Activated naive CD4-positive, alpha-beta T cell treated with anti-CD3 and anti-CD28 coated beads for 36 hours (primary cell): ENCODE measurements at places on chromosomes 13 and 19. TPM values are rescaled to one million over a fixed set of nuclear protein-coding genes. Genes with fewer than 3 reads are reported as not detected.
A peak's percentile ranks its signal among the peaks of the same experiment; 100 is the strongest.

- no peak for DNase-seq
Observed at GRCh38 chr13:42063105-42063504, 14.7 kb downstream of the DGKH start.

GRCh38 chr13:114019367-114019766 lies 45.5 kb upstream of the C13orf46 start:
- peak; percentile 44 for DNase-seq

DNA sequence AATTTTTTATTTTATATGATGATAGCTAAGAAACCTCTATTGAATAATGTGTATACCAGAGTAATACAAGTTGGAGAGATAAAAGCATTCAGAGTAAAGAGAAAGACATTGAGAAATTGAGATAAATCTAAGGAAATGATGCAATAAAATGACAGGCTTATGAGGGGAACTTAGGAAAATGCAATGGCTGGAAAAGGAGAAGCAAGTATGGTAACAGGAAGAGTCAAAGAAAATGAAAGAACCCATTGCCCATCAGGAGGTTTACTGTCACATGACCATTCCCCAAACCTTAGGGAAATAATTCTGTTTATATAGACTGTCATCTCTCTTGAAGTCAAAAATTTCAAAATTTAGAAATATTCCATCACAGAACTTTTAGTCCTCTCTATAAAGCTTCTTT lies 808.0 kb upstream of the PRR20A start:
- no peak for DNase-seq

The KLK15 gene
- not detected for total RNA-seq

DNA sequence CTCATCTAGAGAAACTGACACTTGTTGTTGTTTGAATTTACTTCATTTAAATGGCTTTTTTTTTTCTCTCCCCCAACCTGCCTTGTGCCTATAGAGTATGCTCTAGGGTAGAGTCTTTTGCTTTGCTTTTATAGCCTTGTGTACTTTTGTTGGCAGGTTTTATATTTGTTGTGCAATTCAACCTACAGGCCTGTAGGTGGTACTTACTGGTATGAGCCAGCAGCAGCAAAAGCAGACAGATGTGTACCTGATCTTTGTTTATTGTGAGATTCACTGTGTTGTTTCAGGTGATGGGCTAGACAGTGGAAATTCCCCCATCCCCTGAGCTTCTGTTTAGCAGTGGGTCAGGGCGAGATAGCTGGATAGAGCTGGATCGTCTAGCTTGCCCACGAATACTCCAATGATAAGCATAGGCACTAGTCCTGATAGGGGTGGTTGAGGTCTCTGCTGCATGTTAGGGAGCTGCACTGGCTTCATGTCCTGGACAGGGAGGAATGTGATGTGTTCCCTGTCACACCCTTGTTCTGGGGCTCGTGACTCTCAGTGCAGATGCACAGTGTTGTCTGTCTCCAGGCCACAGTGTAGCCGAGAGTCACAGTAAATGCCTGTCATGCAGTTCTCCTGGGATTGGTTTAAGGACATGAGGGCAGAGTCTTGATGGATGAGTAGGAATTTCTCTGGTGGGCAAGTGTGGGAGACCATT lies 21.3 kb downstream of the DNAJC3 start:
- DNase-seq = no peak

DNA sequence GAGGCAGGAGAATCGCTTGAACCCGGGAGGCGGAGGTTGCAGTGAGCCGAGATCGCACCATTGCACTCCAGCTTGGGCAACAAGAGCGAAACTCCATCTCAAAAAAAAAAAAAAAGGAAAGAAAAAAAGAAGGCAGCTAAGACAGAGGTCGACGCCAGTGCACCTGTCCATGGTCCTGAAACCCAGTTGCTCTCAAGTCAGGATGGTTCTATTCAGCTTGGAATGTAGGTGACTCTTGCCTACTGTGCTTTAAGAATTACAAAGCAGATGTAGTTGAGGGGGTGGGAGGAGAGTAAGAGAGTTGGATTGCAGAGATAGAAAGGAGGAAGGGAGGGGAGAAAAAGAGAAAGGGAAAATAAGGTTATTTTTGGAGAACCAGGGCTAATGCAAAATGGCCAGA lies 18.7 kb downstream of the CACNG7 start:
- peak; percentile 62 for DNase-seq

GRCh38 chr13:40517486-40518480 lies 148.7 kb downstream of the FOXO1 start:
- DNase-seq = peak; percentile 57

DNA sequence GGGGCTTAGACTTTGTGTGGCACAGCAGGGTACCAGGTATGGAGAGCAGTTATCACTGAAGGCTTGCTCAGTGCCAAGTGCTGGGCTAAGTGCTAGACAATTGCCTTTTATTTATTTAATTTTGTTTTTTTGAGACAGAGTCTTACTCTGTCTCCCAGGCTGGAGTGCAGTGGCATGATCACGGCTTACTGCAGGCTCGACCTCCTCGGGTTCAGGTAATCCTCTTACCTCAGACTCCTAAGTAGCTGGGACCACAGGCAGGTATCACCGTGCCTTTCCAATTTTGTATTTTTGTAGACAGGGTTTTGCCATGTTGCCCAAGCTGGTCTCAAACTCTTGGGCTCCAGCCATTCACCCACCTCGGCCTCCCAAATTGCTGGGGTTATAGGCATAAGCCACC lies 256.9 kb downstream of the ZNF536 start:
- DNase-seq = no peak

DNA sequence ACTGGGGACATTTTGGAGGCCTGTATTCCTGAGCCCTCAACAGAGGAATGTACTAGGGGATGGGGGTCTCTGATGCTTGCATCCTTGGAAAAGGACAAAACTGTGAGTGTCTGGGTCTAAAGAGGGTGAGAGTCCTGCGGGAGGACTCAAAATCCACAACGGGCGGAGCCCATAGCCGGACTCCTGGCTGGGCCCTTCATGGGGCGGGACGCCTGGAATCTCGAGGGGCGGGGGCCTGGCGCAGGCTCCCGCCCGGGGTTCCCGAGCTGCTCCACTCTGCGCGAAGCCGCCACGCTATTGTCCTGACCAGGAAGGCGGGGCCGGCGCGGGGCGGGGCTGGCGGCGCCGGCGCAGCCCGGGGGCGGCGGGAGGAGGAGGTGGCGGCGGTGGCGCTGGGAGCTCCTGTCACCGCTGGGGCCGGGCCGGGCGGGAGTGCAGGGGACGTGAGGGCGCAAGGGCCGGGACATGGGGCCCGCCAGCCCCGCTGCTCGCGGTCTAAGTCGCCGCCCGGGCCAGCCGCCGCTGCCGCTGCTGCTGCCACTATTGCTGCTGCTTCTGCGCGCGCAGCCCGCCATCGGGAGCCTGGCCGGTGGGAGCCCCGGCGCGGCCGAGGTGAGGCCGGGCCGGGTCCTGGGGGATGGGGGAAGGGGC lies at the start of gene APLP1:
Gene APLP1 (plus strand): TSS at position 403 of the 651 bp plus-strand sequence. CDS start 63 bp downstream, at position 466.
- peak; percentile 70 for DNase-seq

DNA sequence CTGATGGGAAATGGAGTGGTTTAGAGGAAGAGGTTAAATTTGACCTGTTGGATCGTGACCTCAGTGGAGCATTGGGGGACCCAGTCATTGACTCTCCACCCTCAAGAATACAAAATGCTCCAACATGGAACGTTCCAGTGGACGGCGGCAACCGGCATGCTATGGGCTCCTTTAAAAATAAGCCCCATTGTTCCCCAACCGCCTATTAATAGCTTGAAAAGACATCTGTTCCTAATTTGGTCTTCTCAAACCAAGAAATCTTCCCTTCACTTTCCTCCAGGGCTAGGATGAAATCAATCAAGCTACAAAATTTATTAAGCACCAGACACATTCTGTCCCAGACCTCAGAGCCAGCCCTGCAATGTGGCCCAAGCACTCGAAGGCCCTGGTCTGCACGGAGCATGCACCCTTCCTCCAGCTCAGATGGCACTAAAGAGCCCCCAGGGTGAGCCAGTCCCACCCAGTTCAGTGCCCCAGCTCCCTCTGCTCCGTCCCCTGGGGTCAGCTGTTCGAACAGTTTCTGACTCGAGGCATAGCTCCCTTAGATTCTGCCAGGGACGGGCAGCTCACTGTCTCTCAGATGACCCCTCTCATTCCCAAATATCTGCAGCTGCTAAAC lies 22.5 kb upstream of the VSTM2B start:
- no peak for DNase-seq

GRCh38 chr13:73335944-73336343 lies 277.1 kb downstream of the KLF5 start:
- no peak for DNase-seq

GRCh38 chr19:56748378-56748777 lies 76.8 kb upstream of the ZNF835 start:
- no peak for DNase-seq

- peak; percentile 83 for DNase-seq
Observed at GRCh38 chr19:4909156-4909896, at the start of gene UHRF1. Gene UHRF1, plus strand, starts transcription at chr19:4909501. Its CDS starts 1,385 bp downstream, at chr19:4910886.

The RXFP2 gene
- total RNA-seq = not detected

DNA sequence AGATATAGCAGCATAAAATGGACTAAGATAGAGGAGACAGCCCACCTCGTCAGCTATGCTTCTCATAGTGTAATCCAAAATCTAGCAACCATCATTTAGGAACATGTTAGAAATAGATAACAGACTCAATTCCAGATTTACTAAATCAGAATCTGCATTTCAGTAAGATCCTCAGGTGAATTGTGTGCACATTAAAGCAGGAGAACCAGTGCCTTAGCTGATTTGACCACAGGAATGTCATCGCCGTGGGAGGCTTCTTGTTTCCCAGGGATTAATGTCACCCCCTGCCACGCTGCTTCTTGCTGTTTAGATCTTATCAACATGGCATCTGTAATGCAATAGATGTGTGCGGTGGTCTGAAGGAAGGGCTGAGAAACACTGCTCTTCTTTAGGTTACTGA lies 84.0 kb downstream of the GPC5 start:
- no peak for DNase-seq

GRCh38 chr13:39189778-39190177 lies 151.5 kb downstream of the NHLRC3 start:
- DNase-seq = no peak

DNA sequence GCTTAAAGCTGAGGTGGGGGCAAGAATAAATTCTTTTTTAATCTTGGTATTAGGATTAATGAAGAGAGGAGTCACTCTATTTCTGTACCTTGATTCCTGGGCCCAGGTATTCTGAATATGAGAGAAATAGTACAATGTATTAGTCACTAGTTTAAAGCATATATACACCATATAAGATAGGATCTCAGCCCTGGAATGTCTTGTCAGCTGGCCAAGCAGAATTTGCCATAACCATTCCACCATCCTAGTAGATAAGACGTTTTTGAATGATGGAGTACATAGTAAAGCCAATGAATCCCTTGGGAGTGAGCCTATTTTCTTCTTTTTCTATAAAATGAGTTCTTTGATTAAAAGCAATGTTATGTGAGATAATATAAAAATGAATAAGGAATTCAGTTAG lies 55.6 kb downstream of the UFM1 start:
- no peak for DNase-seq

The PABPC3 gene
- 1.3 TPM for total RNA-seq

DNA sequence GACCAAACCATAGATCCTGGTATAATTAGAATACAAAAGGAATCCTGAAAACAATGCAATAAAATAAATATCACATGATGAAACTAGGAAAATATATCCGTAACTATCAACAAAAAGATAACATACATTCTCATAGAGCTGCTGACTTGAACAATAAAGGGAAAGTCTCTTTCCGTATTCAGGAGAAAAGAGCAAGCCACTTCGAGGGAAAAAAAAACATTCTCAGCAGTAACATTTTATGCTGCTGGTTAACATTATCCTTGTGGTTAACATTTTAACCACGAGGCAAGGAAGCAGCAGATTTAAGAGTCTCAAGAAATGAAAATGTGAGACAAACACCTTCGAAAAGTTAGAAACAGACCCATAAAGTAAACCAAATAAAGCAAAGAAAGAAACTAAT lies 25.8 kb downstream of the NALCN start:
- DNase-seq = no peak

The C19orf81 gene
- 1.5 TPM for total RNA-seq

- DNase-seq = no peak
Observed at GRCh38 chr19:52069653-52070052, 21.0 kb upstream of the ZNF432 start.

DNA sequence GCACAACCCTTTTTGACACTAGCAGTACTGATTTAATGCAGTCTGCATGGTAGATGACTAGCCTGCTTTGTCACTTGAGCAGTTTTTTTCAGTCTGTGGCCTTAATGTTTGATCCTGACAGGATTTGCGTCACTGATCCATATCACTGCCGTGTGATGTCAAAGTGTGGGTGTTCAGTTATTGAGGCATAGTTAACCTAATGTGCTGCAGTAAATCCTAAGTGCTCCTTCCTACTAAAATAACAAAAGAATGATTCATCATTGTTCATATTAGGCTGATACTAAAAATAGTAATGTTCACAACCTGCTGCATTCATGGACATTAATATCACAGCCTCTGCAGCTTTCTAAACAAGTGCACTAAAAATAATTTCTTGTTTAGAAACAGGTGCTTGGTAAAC lies 121.9 kb upstream of the MLNR start:
- DNase-seq = peak; percentile 25

The TPTE2 gene
- total RNA-seq = not detected

The ANGPTL8 gene
- not detected for total RNA-seq

DNA sequence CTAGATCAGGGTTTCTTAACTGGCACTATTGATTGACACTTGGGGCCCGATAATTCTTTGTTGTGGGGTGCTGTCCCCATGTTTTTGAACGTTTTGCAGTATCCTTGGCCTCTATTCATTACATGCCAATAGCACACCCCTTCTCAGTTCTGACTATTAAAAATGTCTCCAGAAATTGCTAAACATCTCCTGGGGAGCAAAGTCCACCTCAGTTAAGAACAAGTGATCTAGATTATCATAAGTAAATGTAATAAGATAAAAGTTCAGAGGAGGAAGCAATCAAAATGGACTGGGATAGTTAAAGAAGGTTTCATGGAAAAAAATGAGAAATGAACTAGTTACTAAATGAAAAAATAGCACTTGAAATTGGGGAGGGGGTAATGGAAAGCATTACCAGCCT lies 98.1 kb upstream of the MIR17HG start:
- no peak for DNase-seq

DNA sequence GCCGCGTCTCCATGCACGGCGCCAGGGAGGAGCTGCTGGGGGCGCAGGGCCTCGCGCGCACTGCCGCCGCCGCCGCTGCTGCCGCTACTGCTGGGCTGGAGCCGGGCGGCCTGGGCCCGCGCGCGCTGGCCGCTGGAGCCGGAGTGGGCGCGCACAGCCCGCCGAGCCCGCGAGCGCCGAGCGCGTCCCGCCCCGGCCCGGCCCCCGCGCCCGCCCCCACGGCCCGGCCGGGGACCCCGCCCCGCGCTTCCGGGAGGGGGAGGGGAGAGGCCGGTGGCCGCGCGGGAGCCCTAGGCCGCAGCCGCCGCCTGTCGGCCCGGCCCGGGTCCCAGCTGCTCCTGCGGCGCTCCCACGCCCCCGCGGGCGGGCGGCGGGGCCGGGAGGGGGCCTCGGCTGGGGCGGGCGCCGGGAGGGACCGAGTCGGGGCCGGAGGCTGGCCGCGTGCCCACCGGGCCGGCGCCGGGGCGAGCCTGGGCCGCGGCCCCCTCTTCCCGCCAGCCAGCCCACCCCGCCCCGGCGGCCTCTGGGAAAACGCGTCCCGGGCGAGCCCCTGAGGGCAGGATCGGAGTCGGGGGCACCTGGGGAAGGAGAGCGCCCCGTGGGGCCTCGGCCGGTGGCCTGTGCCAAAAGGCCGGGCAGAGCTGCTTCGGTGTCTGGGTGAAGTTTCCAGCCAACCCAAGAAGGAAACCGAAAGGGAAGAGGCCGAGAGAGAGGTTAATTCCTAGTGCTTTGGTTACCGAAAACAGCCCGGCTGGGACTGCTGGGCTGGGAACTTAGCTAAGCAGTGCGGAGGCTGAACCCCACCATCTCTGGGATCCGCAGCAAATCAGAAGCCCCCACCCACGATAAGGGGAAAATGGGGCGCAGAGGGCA lies at the start of gene STK24:
Gene STK24 (minus strand): TSS at position 145 of the 873 bp plus-strand sequence. CDS start 321 bp downstream, outside the sequence.
- peak; percentile 46 for DNase-seq

The OR7D2 gene
- total RNA-seq = 0.30 TPM
